ENCODE measurements at places on chromosomes 6 and 20.

DNA sequence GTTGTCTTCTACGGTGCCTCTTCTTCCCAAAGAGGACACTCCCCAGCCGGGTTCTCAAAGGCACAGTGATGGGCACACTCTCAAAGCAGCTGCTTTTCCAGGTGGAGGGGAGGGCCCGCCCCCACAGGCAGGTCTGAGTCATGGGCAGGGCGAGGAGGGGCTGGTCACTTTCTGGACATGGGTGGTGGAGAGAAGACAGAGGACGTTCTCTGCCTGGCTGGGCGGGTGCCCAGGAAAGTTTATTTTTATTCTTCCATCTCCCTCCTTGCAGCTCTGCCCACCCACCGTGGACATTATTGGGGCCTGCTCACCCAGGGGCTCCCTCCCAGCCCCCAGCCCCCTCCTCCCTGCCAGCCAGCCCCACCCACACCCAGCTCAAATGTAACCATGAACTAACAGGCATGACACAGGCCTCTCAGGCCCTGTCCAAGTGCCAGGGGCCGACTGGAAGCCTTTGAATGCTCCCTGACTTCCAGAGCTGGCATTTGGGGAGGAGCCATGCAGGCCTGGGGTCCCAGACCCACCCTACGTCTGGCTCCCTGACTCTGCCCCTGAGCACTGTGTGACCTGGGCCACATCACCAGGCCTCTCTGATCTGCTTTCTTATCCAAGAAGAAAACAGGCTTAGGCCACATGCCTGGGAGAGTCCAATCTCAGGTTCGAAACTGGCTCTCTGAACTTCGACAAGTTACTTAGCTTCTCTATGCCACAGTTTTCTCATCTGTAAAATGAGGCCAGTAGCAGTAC lies 8.0 kb downstream of the TGM2 start:
- DNase-seq = no peak

GRCh38 chr20:63487116-63487764 lies 11.6 kb downstream of the EEF1A2 start:
- DNase-seq = no peak

DNA sequence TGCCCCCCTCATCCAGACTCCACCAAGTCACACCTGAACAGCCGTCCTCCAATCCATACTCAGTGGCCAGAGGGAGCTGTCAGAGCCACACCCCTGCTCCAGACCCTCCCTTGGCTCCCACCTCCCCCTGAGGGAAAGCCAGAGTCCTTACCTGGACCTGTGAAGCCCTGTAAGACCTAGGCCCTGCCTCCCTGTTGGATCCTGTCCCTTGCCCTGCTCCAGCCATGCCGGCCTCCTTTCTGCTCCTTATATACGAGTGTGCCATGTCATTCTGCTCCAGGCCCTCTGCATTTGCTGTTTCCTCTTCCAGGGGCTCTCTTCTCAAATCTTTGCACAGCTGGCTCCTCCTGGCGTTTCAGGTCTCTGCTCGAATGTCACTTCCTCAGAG lies 100.3 kb upstream of the MYL9 start:
- DNase-seq = no peak

- no peak for DNase-seq
Observed at GRCh38 chr20:47921408-47921807, 136.1 kb upstream of the SULF2 start.

DNA sequence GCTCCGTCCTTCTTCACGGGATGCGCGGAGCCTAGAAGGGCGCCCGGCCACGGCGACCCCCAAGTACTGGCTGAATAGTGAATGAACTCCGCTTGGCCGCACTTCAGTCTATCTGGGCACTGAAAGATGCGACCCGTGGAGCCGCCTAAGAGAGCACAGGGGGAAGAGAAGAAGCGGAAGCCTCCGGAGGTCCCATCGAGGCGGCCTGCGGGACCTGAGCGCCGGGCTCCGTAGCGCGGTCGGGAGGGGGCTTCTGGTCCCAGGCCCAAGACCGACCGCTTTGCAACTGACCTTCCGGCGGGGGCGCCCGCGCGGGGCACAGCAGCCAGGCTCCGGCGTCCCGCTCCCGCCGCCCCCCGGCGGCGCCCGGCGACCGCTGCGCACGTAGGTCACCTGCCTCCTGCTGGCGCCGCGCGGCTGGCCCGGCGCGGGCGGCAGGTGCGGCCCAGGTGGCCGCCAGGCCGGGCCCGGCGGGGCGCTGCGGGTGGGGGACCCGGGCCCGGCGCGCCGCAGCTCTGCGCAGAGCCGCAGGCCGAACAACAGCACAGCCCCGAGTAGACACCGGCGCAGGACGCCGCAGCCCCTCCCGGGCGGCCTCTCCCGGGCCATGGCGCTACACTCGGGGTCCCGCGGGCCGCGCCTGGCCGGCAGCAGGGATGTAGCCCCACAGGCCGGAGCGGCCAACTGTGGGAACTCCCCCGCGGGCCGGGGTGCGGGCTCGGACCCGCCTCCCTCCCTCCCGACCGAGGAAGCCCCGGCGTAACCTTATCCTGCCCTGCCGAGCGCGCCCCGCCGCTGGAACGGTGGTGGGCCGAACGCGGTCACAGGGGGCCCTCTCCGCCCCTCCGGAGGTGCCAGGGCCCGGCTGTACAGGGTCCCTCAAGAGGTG lies at the start of gene METTL24:
TSS of gene METTL24 (minus strand) at position 686 of the 889 bp plus-strand sequence. CDS start at position 609, 77 bp downstream.
- DNase-seq = no peak

DNA sequence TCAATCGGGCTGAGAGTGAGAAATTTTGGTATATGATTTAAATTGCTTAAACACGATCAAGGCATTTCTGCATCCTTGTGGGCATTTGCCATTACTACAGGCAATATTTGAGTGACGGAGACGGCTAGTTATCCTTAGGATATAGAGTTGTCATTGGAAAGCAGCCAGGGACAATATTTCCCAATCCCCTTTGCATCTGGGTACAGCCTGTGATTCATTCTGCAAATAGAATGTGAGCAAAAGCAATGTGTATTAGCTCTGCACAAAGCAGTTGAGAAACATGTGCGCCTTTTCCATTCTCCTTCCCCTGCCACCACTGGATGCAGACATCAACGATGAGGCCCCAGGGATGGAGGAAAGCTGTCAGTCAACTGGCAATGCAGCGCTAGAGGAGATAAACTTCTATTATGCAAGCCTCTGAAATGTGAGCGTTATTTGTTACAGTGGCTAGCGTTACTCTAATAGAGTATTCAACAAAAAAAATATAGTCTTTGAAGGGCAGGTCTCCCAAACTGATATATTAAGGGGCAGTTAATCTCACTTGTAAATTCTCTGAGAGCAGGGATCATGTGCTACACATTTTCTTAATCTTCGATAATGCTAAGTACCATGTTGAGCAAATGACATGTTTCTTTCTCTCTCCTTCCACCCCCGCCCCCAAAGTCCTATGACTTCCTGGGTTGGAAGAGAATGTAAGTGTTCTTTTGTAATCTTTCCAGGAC lies 37.1 kb upstream of the NCOA3 start:
- DNase-seq = no peak

DNA sequence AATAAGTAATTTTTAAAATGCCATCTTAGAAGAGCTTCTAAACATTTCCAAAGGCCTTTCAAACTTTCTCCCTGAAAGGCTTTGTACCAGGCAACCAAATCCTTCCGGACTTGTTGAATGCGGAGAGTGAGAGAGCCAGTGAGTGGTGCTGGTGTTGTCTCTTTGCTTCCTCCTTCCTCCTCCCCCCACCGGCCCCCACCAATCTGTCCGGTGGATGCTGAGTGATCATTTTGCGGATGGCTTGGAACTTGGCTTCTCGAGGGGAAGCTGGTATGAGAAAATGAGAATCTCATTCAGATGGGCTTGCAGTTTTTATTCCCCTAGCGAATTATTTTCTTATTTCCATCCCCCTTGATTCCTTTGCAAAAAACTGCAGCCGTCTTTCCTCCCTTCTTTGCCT lies 97.3 kb downstream of the ANKRD60 start:
- DNase-seq = no peak

- no peak for DNase-seq
Observed at GRCh38 chr20:24208652-24209051, 220.1 kb upstream of the GGTLC1 start.

DNA sequence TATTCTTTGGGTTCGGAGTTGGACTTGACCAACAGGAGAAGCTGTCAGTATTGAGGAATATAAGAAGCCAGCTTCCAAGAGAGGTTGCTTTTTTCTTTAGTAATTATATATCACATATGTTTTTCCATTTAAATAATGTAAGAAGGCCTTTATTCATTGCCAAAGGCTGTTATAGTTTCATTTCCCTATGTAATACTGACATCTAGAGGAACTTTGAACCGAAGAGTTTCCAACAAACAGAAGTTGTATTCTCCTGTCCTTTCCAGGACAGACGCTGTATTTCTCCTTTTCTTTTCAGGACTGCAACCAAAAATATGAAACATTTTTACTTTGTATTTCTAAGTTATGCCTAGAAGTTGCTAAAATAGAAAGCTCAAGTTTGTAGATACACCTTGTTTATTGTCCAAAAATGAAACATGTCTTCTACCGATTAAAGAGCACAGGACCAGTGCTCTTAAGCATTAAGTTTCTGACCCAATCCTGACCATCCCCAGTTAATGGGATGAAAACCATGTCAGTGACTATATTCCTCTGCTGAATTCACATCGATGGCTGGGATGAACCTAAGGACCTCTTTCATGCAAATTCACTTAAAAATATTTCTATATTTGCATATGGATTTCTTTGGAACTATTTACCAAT lies 55.1 kb downstream of the MYLK4 start:
- DNase-seq = no peak

GRCh38 chr6:96923871-96924493 lies 546 bp upstream of the KLHL32 start:
- DNase-seq = no peak

- no peak for DNase-seq
Observed at GRCh38 chr6:53598265-53598907, 53.5 kb upstream of the GCLC start.

DNA sequence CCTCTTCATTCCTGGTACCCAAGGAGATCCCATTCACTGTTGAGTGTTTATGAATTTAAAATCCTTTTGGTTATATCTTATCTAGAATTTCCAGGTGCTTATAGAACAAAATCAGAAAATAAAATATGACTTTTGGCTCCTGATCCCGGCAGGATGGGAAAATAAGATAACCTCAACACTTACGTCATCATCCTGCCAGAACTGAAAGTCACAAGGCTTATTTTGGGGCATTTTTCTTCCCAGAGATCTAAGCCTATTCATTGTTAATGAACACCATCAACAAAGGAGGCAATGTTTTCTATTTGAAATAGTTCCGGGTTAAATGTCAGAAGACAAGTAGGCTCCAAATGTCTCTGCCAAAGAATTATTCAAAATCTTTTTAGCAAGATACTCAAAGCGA lies 580.6 kb downstream of the TFAP2A start:
- no peak for DNase-seq

DNA sequence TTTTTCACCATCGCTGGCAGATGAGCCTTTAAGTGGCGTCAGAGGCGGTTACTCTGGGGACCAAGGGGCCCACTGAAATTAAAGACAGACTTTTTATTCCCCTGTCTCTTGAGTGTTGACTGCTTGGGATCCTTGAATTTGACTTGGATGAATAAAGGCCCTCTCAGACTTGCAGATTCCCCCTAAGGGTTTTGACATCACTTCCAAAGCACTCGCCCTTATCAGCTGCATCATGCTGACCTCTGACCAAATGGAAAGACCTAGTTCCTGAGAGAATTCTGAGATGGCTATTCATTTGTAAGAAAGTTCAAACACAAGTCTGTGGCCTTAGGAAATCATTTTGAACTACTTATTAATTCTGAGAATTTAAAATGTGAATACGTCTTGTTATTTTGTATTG lies 13.5 kb upstream of the MOXD1 start:
- DNase-seq = no peak

GRCh38 chr6:79670789-79671188 lies 39.7 kb downstream of the SH3BGRL2 start:
- no peak for DNase-seq

DNA sequence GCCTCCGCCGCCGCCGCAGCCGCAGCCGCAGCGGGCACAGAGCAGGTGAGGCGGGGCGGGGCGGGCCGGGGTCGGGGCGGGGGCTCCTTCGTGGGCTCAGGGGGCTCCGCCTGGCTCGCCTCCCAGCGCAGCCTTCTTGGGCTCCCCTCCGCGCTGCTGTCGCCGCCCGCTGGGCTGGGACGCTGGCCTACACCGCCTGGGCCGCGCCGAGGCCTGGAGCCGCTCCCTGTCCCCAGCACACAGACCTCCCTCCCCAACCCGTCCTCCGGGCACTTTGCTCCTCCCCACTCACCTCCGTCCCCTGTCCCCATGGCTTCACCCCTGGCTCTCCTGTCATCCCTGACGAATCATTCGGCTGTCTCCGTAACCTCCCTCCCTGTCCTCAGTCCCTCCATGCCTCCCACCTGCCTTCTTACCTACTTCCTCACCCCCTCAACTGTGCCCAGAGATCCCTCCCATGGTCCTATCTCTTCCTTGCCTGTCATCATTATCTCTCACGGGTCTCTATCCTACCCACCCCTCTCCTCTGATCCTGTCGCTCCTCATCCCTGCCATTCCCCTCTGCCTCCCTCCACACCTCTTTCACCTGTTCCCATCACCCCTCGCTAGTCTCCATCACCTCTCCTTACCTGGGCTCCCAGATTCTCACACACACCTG lies 512 bp downstream of the TTBK1 start:
- DNase-seq = no peak

DNA sequence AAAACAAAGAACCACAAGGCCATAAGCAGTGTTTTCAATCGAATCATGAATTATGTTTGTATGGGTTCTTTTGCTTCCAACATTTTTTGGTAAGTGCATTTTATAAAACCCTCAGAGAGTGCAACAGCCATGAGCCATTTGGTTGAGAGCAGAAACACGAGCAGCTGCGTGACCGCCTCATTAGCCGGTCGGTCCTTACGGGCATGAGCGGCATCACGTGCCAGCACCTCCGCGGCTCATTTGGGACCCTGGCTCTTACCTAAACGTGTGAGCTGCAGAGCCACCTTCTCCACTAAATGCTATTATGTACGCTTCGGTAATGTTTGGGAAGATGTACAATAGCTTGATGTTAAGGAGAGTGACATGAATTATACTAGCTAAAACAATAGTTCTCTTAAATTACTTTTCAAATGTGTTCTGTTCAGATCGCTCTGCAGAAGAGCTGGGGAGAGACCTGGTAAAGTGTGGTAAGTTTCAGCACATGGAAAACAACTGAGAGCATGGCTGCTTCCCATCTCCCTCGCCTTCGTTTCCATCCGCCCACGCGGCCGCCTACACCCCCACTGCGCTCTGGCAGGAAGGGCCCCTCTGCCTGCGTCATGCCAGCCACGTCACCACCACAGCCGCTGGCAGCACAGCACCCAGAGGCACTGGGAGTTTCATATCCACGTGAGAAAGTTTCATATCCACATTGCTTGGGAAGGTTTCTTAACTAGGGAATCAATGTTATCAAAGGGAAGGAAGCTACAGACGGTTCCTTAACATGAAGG lies 23.7 kb upstream of the PDE10A start:
- DNase-seq = no peak

- DNase-seq = no peak
Observed at GRCh38 chr6:126170433-126170832, 169.5 kb upstream of the CENPW start.

GRCh38 chr6:140599916-140600315 lies 1225.5 kb upstream of the CITED2 start:
- no peak for DNase-seq

- DNase-seq = no peak
Observed at GRCh38 chr6:106749609-106750008, 120.2 kb downstream of the QRSL1 start.

Data from activated CD4-positive, alpha-beta T cell treated with anti-CD3 and anti-CD28 coated beads for 24 hours (primary cell).